ENCODE measurements at places on chromosomes 7 and 10.

DNA sequence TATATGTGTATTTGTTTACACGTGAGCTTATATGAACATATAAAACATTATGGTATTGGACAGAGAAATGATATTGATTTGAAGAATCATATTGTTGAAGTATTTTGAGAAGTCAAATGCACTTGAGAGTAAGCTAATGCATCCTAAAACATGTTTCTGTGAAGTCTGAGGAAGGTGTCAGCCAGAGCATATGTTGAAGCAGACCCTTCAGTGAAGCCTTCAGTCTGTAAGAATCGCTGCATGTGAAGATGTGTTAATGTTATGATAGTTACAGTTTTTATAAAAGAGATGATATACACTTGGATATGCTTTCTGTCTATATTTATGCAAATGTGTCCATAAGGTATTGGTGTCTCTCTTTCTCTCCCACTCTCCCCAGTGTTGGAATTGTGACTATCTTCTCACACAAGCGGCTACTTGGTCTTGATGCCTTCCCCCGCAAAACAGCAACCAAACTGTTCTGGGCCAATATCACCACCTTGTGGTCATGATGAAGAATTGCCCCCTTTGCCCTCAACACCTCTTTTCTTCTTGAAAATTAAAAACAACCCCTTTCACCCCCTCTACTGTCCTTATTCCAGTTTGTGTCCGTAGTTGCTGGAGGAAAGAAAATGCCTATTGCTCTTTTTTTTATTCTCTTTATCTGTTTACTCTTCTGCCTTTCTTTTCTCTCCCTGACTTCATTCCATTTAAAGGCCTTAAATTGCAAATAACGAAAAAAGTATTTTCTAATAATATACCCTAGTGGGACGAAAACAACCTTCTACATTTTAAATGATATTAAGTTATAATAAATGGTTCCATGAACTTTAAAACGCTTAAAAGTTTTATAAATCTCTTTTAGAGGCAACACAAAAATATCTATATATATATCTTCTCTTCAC lies 64.9 kb downstream of the IKZF1 start:
- peak; percentile 86 for DNase-seq

DNA sequence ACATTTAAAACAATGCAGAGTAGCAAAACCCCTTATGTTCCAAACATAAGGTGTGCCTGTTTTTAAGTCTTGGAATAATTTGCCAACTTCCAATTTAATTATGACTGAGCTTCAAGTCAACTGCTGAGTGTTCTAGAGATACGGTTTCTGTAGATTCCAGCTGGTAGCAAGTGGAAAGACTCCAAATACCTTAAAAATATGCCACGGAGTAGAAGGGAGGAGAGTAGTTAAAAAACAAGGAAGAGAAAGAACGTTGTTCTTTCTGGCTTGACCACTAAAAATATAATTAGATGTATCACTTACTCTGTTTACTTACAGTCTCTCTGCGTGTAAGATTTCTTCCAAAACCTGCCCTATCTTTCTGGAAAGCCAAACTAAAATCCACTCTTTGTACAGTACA lies 24.5 kb upstream of the ABLIM1 start:
- DNase-seq = no peak

GRCh38 chr7:12564996-12565764 lies 5.3 kb upstream of the SCIN start:
- no peak for DNase-seq

GRCh38 chr10:15744217-15744865 lies 24.6 kb upstream of the ITGA8 start:
- DNase-seq = peak; percentile 26

DNA sequence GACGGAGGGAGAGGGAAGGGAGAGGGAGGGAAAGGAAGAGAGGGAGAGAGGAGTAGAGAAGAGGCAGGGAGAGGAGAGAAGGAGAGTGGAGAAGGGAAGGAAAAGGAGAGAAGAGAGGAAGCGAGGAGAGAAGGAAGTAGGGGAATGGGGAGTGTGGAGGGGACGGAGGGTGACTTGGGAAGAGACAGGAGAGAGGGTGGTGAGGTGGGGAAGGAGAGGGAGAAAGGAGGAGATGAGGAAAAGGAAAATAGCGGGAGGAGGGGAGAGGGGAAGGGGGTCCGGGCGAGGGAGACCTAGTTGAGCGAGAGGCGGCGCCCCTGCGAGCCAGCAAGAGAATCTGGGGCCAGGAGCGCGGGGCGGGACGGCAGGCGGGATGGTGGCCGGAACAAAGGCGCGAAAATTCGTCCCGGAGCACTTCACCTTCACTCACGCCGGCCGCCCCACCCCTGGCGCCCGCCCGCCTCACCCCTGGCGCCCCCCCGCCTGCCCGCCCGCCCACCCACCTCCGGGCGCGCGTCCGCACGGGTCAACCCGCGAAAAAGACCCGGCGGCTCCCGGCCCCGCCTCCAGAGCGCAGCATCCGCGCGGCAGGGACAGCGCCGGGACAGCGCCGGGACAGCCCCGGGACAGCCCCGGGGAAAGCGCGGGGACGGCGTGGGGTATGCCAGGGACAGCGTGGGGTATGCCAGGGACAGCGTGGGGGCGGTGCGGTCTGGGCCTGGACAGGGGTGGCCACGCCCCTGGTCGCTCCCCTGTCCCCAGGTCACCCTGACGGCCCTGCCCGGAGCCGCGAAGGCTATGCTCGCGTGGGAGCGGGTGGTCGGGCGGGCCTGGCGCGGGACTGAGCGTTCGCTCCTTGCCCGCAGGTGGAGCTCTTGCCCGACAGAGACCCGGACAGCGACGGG lies 4.2 kb downstream of the VSTM2A start:
- no peak for DNase-seq

DNA sequence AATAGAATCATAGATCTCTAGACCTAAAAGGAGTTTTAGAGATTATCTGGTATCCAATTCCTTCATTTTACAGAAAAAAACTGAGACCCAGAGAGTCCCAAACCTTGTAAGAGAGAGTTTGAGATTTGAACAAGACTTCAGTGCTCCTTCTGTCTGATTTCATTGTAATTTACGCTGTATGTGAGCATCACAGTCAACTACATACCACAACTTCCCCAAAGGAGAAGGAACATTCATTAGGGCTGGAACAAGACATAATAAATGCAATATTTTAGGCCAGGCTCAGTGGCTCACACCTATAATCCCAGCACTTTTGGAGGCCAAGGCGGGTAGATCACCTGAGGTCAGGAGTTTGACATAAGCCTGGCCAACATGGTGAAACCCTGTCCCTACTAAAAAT lies 17.3 kb upstream of the PRKAR2B start:
- no peak for DNase-seq

GRCh38 chr7:103752995-103753394 lies 236.5 kb downstream of the RELN start:
- DNase-seq = no peak

- no peak for DNase-seq
Measured at GRCh38 chr7:121285066-121285667, 43.6 kb upstream of the WNT16 start.

DNA sequence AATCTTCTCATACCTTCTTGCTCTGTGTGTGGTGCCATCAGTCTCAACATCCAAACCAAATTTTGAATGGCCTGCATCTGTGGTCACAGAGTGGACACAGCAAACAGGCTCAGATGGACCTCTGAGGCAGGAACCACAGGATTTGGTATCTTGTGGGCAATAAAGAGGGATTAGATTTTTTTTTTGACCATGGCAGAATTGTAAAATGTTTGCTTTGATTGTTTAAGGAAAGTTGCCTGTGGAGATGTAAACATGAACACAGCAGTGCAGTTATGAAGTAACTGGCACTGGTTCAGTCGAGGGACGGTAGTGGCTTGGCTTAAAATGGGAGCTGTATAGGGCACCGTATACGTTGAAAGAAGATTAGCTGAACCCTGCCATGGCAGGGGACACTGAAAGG lies 464.7 kb downstream of the SH2D4B start:
- DNase-seq = no peak

GRCh38 chr7:51019891-51020870 lies 237.5 kb upstream of the GRB10 start:
- DNase-seq = no peak

GRCh38 chr10:117656385-117657367 lies 114.1 kb downstream of the EMX2 start:
- peak; percentile 2 for DNase-seq

- no peak for DNase-seq
Measured at GRCh38 chr10:125079091-125079600, 81.2 kb downstream of the CTBP2 start.

GRCh38 chr7:45253368-45253767 lies 95.8 kb downstream of the RAMP3 start:
- no peak for DNase-seq

- DNase-seq = no peak
Measured at GRCh38 chr10:89924261-89924660, 222.9 kb downstream of the KIF20B start.

GRCh38 chr10:116974456-116975005 lies 30.5 kb downstream of the SHTN1 start:
- DNase-seq = no peak

GRCh38 chr10:62585211-62585775 lies 211.1 kb downstream of the ZNF365 start:
- DNase-seq = no peak

DNA sequence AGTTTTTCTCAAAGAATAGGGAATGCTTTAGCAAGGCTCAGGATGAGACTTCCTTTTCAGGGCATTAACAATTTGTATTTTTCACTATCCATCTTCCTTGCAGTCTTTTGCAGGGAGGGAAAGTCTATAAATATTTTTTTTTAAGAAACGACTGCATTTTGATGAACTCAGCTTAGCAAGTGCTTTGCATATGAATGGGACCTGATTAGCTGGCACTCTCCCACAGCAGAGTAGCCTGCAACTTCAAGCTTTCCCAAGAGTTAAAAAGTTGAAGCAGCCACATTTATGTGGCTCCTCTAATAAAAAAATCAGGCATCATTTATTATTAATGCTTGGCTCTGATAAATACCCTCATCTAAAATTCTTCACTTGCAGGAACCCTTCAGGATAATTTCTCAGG lies 134.0 kb downstream of the GRID1 start:
- no peak for DNase-seq

- DNase-seq = peak; percentile 6
Measured at GRCh38 chr10:18238870-18239485, 98.8 kb downstream of the CACNB2 start.

- no peak for DNase-seq
Measured at GRCh38 chr10:21813946-21814345, 189.6 kb downstream of the DNAJC1 start.

GRCh38 chr10:112213098-112213823 lies 29.7 kb upstream of the GPAM start:
- DNase-seq = no peak

DNA sequence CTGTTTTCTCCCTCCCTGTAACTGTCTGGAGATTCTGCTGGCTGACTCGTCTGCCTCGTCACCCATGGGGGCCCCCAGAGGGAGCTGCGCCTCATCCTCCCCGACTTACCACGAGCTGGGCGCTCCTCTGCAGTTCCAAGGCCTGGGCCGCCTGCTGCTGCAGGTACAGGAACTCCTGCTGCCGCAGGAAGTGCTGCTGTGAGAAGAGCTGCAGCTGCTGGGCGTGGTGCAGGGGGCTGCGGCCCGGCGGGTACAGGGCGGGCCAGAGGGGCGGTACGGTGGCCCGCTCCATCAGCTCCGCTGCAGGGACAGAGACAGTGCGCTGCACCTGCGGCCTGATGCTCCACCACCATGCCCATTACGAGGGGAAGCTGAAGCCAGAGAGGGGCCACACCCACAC lies 47.7 kb downstream of the TNRC18 start:
- peak; percentile 36 for DNase-seq

- DNase-seq = no peak
Measured at GRCh38 chr7:76202666-76203030, 952 bp downstream of the SRRM3 start.

- DNase-seq = no peak
Measured at GRCh38 chr7:552868-553635, 33.4 kb upstream of the PDGFA start.

DNA sequence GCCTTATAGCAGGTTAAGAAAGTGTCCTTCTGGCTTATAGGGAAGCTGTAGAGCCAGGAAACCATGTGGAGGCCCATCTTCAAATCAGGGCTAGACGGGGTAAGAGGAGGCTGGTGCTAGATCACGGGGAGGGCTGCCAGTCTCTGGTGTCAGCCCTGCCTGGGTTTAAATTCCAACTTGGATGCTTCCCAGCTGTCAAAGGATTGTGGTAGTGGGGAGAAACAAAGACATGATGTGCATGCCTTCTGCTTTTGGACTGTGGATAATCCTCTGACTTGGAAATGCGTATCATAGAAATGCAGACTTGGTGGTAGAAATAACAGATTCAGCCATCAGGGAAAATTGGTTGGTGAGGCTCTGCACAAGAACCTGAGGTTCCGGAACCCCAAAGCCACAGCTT lies 325.6 kb downstream of the PHTF2 start:
- no peak for DNase-seq

- no peak for DNase-seq
Measured at GRCh38 chr7:95772771-95773581, 622 bp downstream of the DYNC1I1 start.

- no peak for DNase-seq
Measured at GRCh38 chr10:124057601-124058000, 35.8 kb downstream of the CHST15 start.

GRCh38 chr10:37856881-37857286 lies 526 bp downstream of the ZNF248 start:
- DNase-seq = peak; percentile 35

- no peak for DNase-seq
Measured at GRCh38 chr10:77208684-77209256, 428.8 kb downstream of the KCNMA1 start.
